ENCODE measurements at places on chromosomes 1 and 21.

DNA sequence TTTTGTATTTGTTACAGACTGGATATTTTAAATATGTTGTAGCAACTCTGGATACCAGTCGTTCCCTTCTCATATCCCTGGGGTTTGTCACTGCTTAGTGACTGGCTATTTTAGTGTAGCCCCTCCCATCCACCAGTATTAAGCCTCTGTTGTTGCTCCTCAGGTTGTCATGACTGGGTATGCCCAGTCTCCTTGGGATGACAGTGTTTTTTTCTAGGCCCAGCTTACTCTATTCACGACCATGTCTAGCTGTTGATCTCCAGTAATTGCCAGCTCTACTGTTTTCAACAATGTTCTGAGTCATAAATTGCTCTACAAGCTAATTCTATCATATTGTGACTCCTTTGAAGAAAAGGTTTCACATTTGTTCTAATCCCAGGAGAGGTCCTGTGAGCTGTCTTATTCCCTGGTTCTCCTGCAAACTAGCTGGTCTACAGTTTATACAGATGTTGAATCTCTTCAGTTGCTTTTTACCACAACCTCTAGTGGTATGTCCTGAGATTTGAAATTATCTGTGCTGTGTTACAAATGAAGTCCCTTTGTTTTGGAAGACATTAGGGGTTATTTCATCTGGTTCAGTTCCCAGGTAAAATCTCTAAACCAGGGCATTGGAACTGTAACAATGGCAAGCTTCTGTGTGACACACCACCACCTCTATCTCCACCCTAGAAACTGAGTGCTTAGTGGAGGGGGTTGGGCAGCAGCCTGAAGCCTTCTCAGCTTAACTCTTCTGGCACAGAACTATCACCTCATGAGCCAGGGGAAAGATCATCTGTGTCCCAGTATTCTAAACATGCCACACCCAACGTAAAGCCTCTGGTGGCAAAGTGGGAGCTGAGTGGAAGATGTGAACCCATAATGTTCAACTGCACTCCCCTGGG, 124.6 kb downstream of the TRIM33 start:
- no peak for DNase-seq

GRCh38 chr1:201721082-201722049, 107.6 kb upstream of the IPO9 start:
- no peak for DNase-seq

GRCh38 chr1:144101397-144102045, 129.7 kb upstream of the FAM72C start:
- DNase-seq: peak; percentile 36

GRCh38 chr1:36455386-36455785, 5.1 kb upstream of the OSCP1 start:
- no peak for DNase-seq

- DNase-seq: peak; percentile 85
Measured at GRCh38 chr1:21655748-21656147, 13.4 kb downstream of the RAP1GAP start.

DNA sequence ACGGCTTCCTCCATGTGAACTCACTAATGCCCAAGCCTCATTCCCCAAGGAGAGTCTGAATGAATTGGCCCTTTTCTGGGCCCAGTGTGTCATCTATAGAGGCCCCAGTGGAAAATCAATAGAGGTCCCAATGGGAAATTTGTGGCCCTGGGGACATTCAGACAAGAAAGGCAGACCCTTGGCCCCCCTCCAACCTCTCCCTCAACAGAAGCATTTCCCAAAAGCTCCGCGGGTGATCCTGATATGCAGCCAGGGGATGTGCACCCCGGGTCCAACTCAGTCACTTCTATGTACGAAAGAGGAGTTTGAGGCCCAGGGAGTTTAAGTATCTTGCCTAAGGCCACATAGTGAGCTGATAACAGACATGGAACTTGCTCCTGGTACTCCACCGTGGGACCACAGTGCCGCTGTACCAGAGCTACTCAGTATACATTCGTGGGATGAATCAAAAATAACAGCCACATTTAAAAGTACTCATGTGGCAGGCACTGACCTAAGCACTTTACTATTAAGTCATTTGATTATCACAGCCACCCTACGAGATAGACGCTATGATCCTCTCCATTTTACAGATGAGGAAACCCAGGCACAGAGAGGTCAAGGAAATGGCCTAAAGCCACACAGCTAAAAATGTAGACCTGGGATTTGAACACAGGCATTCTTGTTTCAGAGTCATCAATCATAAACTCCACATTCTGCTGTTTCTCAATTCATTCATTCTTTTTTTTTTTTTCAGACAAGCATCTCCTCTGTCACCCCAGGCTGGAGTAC, 8.5 kb downstream of the EPHA2 start:
- no peak for DNase-seq

DNA sequence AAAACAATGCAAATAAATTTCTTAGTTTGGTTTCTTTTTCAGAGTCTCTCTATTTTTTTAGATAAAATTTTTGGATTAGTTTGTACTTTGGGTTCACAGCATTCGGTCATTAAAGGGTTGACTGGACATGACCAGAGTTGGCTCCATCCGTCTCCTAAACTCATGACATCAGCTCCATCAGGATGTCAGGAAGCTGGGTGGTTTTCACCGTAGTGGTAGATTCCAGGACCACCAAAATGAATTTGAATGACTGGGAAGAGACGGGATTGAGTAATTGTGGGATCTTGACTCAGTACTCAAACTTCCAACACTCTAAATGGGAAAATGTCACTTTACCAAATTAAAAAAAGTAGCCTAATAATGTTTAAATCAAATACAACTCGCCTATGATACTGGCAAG, 279.2 kb upstream of the DUSP10 start:
- no peak for DNase-seq

DNA sequence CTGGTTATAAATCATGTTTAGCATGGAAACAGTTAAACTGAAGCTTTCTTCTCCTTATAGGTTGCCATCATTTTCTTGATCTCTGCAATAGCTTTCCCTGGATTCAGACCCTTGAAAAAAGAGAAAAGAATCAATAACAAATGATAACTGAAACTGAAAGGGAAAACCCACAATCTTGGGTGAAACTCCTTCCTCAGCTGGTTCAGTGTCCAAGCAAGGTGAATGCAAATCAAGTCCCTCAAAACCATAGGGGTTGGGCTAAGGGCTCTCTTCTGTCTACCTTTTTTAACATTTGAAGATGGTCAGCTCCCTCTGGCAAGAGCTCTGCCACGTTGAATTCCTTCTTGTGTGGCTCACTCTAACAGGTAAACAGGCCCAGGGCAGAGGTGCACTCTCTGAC, 7.1 kb upstream of the ATP13A2 start:
- DNase-seq: no peak

DNA sequence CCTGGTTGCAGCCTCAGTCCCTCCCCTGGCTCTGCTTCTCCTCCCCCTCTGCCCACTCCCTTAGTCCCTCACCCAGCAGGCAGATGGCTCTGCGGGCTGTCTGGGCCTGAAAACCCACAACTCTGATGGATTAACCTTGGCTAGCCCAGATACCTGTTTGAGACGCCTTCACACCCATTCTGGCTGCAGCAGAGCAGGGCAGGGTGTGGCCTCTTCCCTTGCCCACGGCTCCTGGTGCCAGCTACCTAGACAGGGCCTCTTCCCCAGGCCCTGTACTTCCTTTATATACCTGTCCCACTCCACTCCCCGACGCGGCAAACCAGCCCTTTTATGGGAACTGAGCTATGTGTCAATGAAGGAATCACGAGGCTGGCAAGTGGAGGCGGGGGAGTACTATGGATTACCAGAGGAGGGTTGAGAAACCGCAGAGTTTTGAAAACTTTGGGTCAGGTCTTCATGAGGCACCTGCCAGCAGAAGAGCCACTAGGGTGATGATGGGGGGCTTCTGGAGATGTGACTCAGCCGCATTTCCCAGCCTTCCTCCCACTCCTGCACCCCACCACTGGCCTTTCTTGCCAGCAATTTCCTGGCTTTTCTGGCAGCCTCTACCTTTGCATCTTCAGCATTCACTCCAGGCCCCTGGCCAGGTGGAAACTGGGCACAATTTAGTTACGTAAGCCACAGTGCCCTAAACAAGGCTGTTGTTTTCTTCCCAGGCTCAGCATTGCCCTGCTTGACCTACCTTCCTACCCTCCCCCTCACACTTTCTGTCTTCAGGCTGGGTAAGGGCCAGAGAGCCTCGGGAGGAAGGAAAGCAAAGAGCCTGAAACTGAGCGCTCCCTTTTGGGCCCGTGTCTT, at the start of gene CHI3L1:
TSS of gene CHI3L1 (minus strand) at position 259 of the 858 bp plus-strand sequence. CDS start at position 178, 81 bp downstream.
- no peak for DNase-seq

DNA sequence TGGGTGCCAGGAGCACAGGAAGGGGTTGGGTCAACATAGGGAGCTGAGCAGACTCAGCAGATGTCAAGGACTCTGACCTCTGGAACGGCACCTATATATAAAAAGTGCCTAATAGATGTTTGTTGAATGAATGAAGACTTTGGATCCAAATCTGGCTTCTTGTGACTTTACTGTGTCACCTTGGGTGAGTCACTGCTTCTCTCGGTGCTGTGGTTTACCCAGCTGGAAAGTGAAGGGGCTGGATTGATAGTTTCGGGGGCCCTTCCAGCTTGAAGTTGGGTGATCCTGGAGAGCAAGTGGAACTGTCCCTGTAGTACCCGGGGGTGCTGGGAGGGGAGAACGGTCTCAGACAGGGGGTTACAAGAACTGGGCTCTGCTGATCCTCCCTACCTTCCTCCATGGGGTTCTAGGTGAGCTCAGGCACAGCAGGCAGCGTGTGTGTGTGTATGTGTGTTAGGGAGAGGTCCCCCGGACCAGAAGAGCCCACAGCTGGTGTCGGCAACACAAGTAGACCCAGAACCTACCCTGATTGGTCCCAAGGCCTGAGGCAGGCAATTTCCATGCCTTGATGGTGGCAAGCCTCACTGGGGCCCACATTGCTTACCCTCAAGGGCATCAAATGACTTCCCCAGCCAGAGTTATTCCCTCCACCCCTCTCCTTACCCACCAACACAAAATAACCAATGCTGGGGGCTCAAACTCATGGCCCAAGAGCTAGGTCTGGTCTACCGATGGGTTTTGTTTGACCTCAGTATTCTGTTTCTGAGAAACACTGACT, 5.5 kb upstream of the PADI1 start:
- no peak for DNase-seq

GRCh38 chr1:154346276-154346917, 21.1 kb downstream of the ATP8B2 start:
- no peak for DNase-seq

DNA sequence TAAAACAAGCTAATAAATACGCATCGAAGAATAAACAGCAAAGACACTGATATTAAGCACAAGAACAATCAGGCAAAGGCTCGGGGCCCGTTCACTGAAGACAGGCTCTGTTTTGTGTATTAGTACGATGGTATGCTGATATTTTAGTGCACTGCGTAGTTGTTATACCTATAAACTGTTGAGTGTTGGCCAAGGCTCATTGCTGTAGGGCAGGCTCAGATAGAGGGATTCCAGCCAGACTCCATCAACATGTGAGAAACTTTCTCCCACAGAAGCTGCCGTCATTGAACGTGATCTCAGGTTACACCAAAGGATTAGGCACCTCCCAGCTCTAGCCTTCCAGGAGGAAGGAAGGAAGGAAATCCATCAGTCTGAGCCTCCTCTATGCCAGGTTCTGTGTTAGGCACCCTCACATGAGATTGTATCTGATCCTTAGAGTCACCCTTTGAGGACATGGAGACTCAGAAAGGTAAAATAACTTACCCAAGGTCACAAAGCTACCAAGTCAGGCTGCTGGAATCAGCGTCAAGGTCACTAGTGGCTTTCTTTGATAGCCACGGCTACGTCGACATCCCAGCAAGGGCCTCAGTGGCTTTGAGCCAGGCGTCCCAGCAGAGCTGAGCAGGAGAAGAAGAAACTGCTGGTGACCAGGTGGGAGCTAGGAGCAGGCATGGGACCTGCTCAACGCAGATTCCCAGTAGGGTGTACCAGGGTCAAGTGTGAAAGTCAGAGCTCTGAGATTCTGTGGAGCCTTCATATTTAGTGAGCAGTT, 14.8 kb downstream of the BCAR3 start:
- peak; percentile 67 for DNase-seq

DNA sequence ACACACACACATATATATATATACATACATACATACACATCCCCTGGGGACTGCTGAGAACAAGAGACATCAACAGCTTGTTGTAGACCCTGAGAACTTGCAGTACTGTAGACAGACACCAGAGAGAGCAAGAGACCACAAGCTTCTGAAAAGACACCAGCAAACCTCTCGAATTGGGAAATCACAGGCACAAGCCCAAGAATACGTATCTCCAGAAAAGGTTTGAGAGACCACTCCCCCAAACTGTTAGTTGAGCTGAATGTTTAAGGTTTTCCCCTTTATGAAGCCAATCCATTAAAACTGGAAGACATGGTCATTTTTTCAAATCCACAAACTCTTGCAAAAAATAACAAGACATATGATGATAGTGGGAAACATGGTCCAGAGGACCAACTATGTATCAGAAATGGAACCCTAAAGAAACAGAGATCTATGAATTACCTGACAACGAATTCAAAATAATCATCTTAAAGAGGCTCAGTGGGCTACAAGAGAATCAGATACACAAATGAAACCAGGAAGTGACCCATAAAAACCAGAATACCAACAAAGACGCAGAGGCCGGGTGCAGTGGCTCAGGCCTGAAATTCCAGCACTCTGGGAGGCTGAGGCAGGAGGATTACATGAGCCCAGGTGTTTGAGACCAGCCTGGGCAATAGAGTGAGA, 45.1 kb downstream of the SLC2A1 start:
- peak; percentile 77 for DNase-seq

GRCh38 chr1:117636637-117637425, 31.0 kb downstream of the TENT5C start:
- DNase-seq: no peak

DNA sequence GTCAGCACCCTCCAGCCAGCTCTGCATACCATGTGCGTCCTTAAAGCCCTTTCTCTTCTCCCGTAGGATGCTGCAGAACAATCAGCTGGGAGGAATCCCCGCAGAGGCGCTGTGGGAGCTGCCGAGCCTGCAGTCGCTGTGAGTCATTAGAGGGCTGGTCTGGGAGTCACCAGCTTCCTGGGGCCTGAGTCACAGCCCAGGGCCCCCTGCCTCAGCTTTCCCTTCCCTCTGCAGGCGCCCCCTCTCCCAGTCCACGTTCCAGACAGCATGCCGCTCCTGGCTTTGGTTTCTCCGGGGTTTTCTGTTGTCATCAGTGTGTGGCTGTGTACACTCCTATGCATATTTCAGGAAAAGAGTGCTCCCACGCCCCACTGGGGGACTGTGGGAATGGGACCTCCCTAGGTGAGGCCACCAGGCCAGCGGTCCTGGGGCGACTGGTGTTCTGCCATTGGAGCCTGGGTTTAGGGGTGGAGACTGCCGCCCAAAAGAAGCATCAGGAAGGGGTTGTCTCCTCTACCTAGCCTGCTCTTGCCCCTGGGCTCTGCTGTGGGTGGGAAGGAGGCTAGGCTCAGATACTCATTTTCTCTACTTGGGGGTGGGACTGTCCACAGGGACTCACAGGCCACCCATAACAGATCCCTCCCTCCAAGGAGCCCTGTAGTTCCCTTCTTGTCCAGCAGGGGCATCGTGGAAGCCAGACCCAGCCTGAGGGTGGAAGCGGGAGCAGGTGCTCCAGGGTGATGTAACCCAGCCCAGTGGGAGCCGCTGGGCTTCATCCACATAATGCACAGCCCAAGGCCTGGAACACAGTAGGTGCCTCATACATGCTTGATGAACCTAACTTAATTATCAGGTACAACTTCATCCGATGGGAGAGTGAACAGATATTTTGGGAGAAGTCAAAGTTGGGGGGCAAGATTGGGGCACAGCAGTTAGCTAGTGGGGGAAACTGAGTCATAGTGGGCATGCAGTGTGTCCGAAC, 42.5 kb downstream of the LGR6 start:
- peak; percentile 92 for DNase-seq

GRCh38 chr21:45532826-45533360, 9.3 kb downstream of the SLC19A1 start:
- DNase-seq: no peak
